ENCODE measurements at places on chromosomes 1 and 21.

- no peak for DNase-seq
Measured at GRCh38 chr1:101065575-101065974, 40.0 kb upstream of the DPH5 start.

- DNase-seq, result no peak
Measured at GRCh38 chr1:101262630-101263348, 26.0 kb downstream of the S1PR1 start.

DNA sequence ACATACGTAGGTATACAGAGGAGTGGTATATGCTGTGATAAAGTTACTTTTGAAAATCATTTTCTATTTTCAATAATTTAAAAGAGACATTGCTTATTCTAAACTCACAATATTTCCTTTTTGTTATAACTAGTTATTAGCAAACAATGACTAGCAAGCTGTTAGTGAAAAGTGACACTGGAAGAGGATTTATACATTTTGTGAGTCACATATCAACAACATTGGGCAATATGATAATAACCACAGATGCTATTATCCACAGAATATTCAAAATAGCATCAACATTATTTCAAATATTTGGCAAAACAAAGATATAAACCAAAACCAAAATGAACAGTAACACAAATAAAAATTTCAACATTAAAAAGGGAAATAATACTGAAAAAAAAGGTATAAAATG, 104.0 kb upstream of the HP1BP3 start:
- no peak for DNase-seq

- DNase-seq, result no peak
Measured at GRCh38 chr1:115458426-115459114, 120.5 kb upstream of the NGF start.

DNA sequence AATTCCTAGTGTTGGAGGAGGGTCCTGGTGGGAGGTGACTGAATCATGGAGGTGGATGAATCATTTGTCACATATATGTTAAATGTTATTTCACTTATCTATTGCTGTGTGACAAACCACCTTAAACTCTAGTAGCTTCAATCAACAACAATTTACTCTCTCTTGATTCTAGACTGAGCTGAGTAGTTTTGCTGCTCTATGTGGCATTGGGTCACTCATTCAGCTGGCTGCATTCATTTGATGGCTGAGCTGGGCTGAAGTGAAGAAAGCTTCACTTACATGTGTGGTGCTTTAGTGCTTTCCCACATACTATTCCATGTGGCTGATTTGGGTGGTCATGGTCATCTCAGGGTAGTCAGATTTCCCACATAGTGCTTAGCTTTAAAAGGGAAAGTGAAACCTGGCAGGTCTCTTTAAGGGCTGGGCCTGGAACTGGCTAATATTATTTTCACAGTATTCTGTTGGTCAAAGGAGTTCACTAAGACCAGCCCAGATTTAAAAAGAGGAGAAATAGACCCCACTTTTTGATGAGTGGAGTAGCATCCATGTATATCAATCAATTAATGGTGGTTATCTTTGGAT, 10.5 kb downstream of the DNAH14 start:
- no peak for DNase-seq

GRCh38 chr1:246416261-246416660, 90.8 kb downstream of the SMYD3 start:
- no peak for DNase-seq

- DNase-seq, result no peak
Measured at GRCh38 chr21:31671146-31671716, 11.7 kb downstream of the SOD1 start.

GRCh38 chr1:13675151-13675651, 24.8 kb upstream of the PRDM2 start:
- DNase-seq, result no peak

GRCh38 chr1:56710646-56711045, 65.5 kb downstream of the PRKAA2 start:
- DNase-seq, result no peak

GRCh38 chr21:29829564-29830275, 110.1 kb downstream of the GRIK1 start:
- DNase-seq, result no peak

DNA sequence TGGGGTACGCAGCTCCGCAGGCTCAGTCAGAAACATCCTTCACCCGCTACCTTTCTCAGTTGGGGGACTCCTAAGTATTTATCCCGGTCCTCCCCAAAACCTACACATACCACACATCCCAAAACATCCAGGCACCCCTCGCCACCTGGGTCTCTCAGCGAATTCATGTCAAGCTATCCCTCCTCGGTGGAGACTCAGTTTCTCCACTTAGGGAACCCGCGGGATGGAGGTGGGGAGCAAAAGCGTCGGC, 1.3 kb upstream of the ZBTB7B start:
- no peak for DNase-seq

- no peak for DNase-seq
Measured at GRCh38 chr1:205003358-205004131, 39.5 kb upstream of the CNTN2 start.

- DNase-seq, result no peak
Measured at GRCh38 chr1:116755681-116756080, 1.5 kb downstream of the CD2 start.

DNA sequence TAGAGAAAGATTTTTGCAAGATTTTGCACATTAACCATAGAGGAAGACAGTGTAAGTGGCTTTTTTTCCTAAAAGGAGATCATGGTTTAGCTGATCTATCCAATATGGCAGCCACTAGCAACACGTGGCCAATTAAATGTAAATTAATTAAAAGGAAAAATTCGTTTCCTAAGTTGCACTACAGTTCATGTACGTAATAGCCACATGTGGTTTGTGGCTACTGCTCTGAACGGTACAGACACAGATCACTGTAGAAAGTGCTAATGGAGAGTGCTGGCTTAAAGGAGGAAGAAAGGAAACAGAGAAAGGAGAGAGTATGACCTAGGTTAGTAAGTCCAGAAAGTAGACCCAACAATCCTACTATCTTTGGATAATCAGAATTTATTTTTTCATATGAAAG, 170.8 kb downstream of the SIPA1L2 start:
- no peak for DNase-seq

DNA sequence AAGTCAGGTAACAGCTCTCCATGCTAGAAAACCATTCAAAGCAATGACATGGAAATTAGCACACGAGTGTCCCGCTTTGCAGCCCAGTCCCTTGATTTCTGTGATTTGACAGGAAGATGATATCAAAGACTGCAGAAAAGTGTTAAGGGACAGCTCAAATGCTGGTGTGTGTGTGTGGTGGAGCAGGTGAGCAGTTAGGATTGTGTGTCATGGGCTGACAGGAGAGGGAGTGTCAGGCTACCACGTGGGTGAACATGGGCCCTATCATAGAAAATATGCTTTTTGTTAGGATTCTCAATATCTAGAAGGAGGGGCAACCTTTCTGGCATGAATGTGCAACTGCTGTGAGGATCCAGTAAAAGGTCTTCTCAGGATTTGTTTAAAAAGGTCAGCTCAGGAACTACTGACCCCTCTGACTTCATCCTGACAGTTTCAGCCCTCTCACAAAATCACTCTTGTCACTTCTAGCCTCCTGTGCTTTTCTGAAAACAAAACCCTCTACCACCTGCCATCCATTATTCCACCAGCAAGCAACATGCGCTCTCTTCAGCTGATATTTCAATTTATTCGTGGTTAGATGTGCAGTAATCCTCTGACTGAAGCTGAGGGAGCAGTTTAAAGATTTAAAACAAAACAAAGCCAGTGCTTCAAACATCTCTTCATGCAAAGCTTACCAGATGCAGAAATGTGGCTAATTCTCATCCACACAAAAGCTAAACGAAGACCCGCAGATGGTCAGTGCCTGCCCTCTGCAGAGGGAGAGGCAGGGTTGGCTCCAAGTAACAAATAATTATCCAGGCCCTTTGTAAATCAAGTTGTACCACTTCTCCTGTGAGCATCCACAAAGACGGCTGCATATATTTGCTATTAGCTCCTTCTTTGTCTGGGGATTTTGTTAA, 397.9 kb downstream of the PTBP2 start:
- no peak for DNase-seq

DNA sequence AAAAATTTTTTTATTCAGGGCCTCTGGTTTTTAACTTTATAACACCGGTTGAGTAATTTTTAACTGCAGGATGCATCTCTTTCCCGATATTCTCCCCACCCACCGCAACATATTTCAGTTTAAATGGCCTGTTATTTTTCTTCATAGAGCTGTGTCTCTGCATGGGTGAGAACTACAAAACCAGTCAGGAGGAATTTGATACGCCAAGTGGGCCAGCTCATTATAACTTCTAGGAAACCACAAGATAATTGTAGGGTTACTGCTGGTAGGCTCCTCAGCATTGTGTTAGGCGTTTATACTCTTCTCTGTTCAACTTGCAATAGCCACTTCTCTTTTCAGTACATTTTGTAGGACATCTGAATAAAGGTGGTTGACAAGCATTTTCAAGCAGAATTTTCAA, 169.7 kb downstream of the PBX1 start:
- no peak for DNase-seq

- no peak for DNase-seq
Measured at GRCh38 chr1:102463328-102463727, 466.6 kb upstream of the OLFM3 start.

DNA sequence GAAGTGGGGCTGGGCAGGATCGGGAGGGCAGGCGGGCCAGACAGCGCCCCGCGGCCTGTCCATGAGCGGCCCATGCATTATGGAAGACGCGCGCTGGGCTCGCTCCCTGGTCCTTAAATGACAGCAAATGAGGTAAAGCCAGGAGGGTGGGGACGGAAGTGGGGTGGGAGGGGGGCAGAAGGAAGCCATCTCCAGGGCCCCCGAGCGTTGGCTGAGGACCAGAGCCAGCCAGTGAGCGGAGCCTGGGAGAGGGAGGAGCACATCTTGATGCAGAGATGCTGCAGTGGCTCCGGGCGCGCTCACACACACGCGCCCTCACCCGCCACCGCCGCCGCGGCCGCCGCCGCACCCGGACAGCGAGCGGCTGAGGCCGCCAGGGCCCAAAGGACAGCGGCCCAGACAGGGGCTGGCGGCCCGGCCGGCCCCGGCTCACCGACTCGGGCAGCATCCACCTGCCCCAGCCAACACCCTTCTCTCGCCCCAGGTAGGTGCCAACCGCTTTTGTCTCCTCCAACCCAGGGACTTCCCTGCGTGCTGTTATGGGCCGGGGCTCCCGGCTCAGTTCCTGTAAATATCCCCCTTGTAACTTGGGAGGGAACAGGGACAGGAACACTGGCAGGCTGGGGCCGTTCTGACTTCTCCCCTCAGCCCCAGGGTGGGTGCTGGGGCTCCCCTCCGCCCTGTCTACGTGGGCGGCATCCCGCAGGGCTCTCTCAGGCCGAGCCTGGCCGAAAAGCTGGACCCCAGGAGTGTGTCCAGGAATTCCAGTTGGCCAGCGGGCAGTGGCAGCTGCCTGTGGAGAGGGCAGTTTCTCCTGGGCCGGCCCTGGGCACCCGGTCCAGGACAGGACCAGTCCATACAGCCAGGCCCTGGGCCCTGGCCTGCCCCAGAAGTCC, at the start of gene CNTN2:
Gene CNTN2, plus strand, starts transcription at position 302 of the 896 bp plus-strand sequence. CDS start 9,974 bp downstream, outside the sequence.
- DNase-seq, result no peak

GRCh38 chr1:45883658-45884057, 80.2 kb downstream of the MAST2 start:
- no peak for DNase-seq

DNA sequence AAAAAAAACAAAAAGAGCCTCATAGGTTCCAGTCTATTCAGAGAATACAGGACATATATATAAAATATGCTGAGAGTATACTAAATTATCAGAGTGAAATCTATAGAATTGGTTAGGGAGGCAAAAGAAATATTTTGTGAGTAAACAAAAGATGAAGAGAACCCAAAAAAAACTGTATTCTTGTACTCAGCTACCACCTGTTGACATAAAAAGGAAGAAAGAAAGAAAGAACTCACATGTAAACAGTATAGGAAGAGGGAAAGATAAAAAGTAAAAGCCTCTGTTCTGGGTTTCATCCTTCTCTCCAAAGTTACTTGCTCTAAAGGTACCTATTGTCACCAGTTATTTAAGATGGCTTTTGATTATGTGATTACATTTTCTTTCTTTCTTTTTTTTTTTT, 9.9 kb upstream of the BNIPL start:
- DNase-seq, result no peak

DNA sequence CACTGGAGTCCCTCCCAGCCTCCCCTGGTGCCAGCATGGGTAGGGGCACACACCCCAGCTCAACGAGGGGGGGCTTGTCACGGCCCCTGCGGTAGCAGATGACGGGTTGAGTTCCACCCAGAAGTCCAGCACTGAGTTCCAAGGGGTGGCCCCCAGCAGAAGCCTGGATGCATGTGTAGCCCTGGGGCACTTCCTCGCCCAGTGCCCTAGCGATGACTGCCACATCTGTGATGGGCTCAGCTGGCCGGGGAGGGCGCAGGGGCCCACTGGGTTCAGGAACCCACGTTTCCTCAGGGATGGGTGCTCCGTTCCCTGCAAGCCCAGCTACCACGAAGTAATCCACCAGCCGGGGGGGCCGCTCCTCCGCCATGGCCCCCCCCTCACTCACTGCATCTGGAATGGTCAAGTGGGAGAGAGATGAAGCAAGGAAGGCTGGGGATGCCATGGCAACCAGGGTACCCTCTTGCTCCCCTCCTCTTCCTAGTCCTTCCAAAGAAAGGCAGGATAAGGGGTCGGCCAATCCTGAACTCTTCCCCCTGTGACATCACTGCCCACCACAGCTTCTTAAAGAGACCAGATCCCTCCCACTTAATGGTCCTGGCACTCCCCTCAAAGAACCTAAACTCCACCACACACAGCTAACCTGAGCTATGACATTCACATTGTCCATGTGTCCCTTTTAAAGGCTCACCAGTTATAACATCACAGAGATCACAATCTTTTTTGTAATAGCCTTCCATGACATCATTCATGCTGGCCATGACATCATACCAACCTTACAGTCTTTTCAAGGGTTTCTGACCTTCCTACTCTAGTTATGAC, 2.3 kb downstream of the DENND4B start:
- no peak for DNase-seq

DNA sequence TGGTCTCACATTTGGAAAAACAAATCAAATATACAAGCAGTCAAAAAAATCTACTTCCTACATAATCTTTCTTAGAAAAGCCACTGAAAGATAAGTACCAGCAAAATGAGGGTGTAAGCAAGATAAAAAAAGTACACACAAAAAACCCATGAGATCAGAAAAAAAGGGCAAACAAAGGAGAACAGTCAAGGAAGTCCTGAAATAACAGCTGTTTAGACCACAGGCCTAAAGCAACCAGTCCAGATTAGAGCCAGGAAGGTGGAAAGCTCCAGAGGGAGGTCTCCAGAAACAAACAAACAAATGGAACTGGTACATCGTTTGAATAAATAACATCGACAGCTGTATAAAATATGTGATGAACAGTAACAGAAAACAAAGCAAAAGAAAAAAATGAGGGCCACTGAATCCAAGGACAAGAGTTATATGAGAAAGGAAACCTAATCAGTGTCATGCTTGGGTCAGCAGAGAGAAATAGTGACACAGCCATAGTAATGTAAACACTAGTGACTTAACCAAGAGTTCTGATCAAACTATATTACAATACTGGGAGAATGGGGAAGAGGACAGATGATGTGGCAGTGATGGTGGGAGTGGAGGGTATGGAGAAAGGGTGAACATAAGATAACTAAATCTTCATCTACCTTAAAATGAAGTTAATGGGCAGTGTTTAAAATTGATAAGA, 67.5 kb downstream of the NVL start:
- no peak for DNase-seq

GRCh38 chr1:178209935-178210334, 116.0 kb downstream of the RASAL2 start:
- DNase-seq, result no peak
